Hippocampal formation (tissue), 2 donors: ENCODE measurements at places on chromosomes 4 and X.

DNA sequence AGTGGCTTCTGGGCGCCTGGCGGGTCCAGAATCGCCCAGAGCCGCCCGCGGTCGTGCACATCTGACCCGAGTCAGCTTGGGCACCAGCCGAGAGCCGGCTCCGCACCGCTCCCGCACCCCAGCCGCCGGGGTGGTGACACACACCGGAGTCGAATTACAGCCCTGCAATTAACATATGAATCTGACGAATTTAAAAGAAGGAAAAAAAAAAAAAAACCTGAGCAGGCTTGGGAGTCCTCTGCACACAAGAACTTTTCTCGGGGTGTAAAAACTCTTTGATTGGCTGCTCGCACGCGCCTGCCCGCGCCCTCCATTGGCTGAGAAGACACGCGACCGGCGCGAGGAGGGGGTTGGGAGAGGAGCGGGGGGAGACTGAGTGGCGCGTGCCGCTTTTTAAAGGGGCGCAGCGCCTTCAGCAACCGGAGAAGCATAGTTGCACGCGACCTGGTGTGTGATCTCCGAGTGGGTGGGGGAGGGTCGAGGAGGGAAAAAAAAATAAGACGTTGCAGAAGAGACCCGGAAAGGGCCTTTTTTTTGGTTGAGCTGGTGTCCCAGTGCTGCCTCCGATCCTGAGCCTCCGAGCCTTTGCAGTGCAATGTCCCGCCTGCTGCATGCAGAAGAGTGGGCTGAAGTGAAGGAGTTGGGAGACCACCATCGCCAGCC lies at the start of gene ATOH1:
ATOH1 (plus strand) TSS at position 422 of the 663 bp plus-strand sequence; CDS start at position 596, 174 bp downstream.
- DNase-seq, result no peak

GRCh38 chrX:11080741-11081305 lies 30.3 kb upstream of the HCCS start:
- DNase-seq, result no peak

- DNase-seq, result peak; percentile 10
These were observed 119.4 kb downstream of the AKAP4 start for GRCh38 chrX:50081282-50081889.

GRCh38 chr4:100083289-100083688 lies 107.0 kb downstream of the DDIT4L start:
- no peak for DNase-seq

- DNase-seq, result no peak
These were observed 109.0 kb downstream of the ANTXR2 start for GRCh38 chr4:79964020-79964399.

DNA sequence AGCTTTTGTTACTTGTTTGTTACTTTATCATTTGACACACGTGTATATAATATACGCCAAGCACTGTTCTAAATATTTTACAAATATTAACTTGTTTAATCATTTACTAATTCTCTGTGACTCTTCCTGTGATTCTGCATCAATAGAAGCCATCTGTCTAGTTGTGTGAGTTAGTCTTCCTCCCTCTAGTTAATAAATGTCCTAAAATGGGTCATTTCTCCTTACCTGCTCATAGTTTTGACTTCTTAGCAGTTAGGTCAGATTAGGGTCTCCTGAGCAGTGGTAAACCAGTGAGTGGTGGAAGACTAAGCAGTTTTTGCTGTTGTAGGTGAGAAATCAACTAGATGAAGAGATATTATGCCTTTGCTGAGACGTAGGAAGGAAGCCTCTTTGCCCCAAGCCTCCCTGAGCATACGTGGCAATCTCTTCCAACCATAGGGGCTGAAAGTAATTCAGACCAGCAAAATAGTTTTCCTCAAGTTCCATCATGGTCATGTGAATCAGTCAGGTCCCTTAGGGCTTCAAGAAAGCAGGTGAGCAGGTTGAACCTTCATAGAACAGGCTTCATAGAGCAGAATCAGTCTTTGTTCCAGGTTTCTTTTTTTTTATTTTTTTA lies 38.7 kb upstream of the THOC2 start:
- DNase-seq, result no peak

GRCh38 chr4:96164814-96165351 lies 325.0 kb downstream of the PDHA2 start:
- DNase-seq, result no peak

DNA sequence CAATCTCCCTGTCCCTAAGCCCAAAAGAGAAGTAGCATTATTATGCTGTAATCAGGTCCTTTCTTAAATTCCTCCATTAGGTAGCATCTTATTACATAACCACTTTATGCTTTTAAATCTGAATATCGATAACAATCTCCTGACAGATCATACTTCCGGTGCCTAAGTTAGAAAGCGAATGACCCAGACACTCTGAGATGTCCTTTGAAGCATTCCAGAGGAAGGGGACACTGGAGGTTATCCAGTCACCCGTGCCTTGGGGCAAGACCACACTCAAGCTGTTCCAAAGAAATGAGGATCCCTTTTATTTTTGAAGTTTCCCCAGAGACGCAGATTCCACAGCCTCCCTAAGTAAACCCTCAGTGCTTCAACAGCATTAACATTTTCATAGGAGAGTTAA lies 125.7 kb downstream of the PALLD start:
- no peak for DNase-seq

GRCh38 chrX:11380187-11380844 lies 87.1 kb downstream of the AMELX start:
- no peak for DNase-seq

GRCh38 chr4:156169011-156169410 lies 215.3 kb upstream of the CTSO start:
- no peak for DNase-seq
